GM23338 (cell line): ENCODE measurements at places on chromosomes 5 and 9. TPM values are rescaled to one million over a fixed set of nuclear protein-coding genes. Genes with fewer than 3 reads are reported as not detected.

Gene CKMT2
- 2.1 and 2.9 TPM in 2 replicates for polyA plus RNA-seq

Gene NTRK2
- not detected in 2 replicates for polyA plus RNA-seq

Gene CDX1
- not detected in 2 replicates for polyA plus RNA-seq

Gene GHR
- polyA plus RNA-seq, result 0.09 and 0.21 TPM in 2 replicates

Gene B4GALT1
- polyA plus RNA-seq, result 6.3 and 7.0 TPM in 2 replicates

Gene TCERG1
- polyA plus RNA-seq, result 154 and 178 TPM in 2 replicates

Gene NR5A1
- polyA plus RNA-seq, result not detected in 2 replicates

Gene KYAT1
- 23.0 and 26.1 TPM in 2 replicates for polyA plus RNA-seq

Gene SLC4A9
- 0.08 TPM in 1 of 2 replicates, not detected in the other for polyA plus RNA-seq

Gene FOXE1
- polyA plus RNA-seq, result 0.12 TPM in 1 of 2 replicates, not detected in the other

Gene LTC4S
- polyA plus RNA-seq, result 4.0 and 5.8 TPM in 2 replicates

Gene ENHO
- polyA plus RNA-seq, result 17.5 and 19.7 TPM in 2 replicates

Gene AK8
- polyA plus RNA-seq, result 0.70 and 0.78 TPM in 2 replicates

Gene GNA14
- polyA plus RNA-seq, result 3.3 and 3.9 TPM in 2 replicates

Gene MYOT
- 0.58 TPM in 1 of 2 replicates, not detected in the other for polyA plus RNA-seq

Gene FOXD1
- 0.23 TPM in 1 of 2 replicates, not detected in the other for polyA plus RNA-seq

Gene MGAT1
- 23.6 and 23.7 TPM in 2 replicates for polyA plus RNA-seq

Gene PCDHGC5
- polyA plus RNA-seq, result 0.16 TPM in 1 of 2 replicates, not detected in the other

Gene WHRN
- 7.2 and 8.3 TPM in 2 replicates for polyA plus RNA-seq

Gene RNF224
- polyA plus RNA-seq, result not detected in 2 replicates

Gene INSL4
- not detected in 2 replicates for polyA plus RNA-seq

Gene TSLP
- 1.5 and 2.1 TPM in 2 replicates for polyA plus RNA-seq

Gene LCN15
- polyA plus RNA-seq, result 0.76 and 1.2 TPM in 2 replicates

Gene GFM2
- 26.6 and 28.5 TPM in 2 replicates for polyA plus RNA-seq

Gene CKS2
- polyA plus RNA-seq, result 1,783 and 1,909 TPM in 2 replicates

Gene CDH9
- polyA plus RNA-seq, result 0.26 and 0.33 TPM in 2 replicates

Gene IL13
- polyA plus RNA-seq, result not detected in 2 replicates

Gene SHB
- 1.5 and 1.7 TPM in 2 replicates for polyA plus RNA-seq

Gene ERAP2
- 0.73 TPM in 1 of 2 replicates, not detected in the other for polyA plus RNA-seq

Gene ADGRD2
- polyA plus RNA-seq, result 0.78 and 0.89 TPM in 2 replicates

Gene DNAJB5
- polyA plus RNA-seq, result 20.3 and 22.6 TPM in 2 replicates

Gene SPATA31A3
- not detected in 2 replicates for polyA plus RNA-seq

Gene KCNV2
- 0.38 and 0.60 TPM in 2 replicates for polyA plus RNA-seq

Gene MARCHF11
- 0.49 and 1.5 TPM in 2 replicates for polyA plus RNA-seq

Gene FBXO38
- polyA plus RNA-seq, result 12.0 and 13.3 TPM in 2 replicates

Gene GKAP1
- polyA plus RNA-seq, result 15.4 and 16.7 TPM in 2 replicates

Gene PTGDS
- 3.1 and 5.9 TPM in 2 replicates for polyA plus RNA-seq

Gene CBY3
- 0.37 and 0.38 TPM in 2 replicates for polyA plus RNA-seq

Gene MARCOL
- not detected in 2 replicates for polyA plus RNA-seq

Gene BNC2
- polyA plus RNA-seq, result 9.9 and 12.7 TPM in 2 replicates

Gene PPP2R2B
- polyA plus RNA-seq, result 28.4 and 33.9 TPM in 2 replicates

Gene FSTL4
- 1.4 and 2.8 TPM in 2 replicates for polyA plus RNA-seq

Gene INSYN2B
- not detected in 2 replicates for polyA plus RNA-seq
